ENCODE measurements at places on chromosomes 13 and 19. TPM values are rescaled to one million over a fixed set of nuclear protein-coding genes. Genes with fewer than 3 reads are reported as not detected.

CYP4F22 gene
- total RNA-seq: not detected

ANGPTL4 gene
- total RNA-seq: 0.22 TPM

ONECUT3 gene
- total RNA-seq: not detected

ZSCAN18 gene
- total RNA-seq: 39.7 TPM

IGFL4 gene
- total RNA-seq: not detected

All from placental epithelial cell (primary cell).